ENCODE measurements at places on chromosomes 13 and 19. TPM values are rescaled to one million over a fixed set of nuclear protein-coding genes. Genes with fewer than 3 reads are reported as not detected.
A peak's percentile ranks its signal among the peaks of the same experiment; 100 is the strongest.

MBD3L3 gene
- total RNA-seq: not detected

SIGLEC9 gene
- 6.6 TPM for total RNA-seq

ZNF772 gene
- 13.3 TPM for total RNA-seq

ZNF527 gene
- 6.1 TPM for total RNA-seq

ZNF333 gene
- 7.2 TPM for total RNA-seq

SIGLECL1 gene
- total RNA-seq: not detected

HOMER3 gene
- 18.9 TPM for total RNA-seq

FSD1 gene
- not detected for total RNA-seq

C1QTNF9B gene
- 1.3 TPM for total RNA-seq

SSC5D gene
- 5.7 TPM for total RNA-seq

KLK2 gene
- not detected for total RNA-seq

CEACAM21 gene
- 1.2 TPM for total RNA-seq

SIAH3 gene
- total RNA-seq: not detected

KIR2DL4 gene
- not detected for total RNA-seq

TEX101 gene
- not detected for total RNA-seq

ZFP28 gene
- total RNA-seq: 4.8 TPM

AXL gene
- total RNA-seq: 27.5 TPM

ATP8A2 gene
- total RNA-seq: 0.18 TPM

DNA sequence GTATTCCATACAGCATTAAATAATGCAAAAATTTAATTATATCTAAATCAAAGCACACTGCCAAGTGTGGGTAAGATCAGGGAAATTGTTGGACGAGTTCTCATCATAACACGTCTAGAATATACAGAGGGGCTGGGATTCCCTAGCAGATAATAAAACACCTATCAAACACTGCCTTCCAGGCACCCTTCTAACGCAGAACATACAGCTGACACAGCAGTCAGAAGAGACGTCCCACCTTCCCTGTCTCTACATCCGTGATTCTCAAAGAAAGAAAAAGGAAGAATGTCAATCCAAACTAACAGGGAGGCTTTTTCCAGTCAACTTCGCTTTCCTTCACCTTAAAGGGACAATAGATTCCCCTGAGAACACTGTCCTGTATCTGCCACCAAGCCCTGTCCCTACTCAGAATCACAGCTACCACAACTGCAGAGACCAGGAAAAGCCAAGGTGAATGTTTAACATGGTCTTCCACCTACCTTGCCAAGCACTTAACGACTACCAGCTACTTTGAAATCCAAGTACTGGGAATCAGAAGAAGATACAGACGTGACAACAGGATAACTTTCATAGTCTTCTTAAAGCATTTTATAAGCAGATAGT is 38.5 kb downstream of the TBC1D4 start:
- no peak for DNase-seq

DNA sequence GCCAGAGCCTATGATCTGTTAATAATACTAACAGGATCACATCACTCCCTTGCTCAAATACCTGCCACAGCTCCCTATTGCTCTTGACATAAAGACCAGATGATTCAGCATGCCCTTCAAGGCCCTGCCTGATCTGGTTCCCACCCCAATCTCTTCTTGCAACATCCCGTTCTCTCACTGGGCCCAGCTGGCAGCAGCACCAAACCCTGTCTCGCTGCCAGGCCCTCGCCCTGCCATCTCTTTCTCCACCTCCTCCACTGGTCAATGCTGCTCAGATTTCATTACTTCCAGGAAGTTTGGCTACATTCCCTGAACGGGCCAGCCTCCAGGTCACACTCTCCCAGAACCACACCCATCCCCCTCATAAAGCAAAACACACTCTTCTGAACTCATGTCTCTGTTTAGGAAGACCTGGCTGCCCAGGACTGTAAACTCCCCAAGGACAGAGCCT is 8.6 kb upstream of the BCAT2 start:
- peak; percentile 90 for DNase-seq

GRCh38 chr13:108270442-108270841 is 924 bp downstream of the TNFSF13B start:
- no peak for DNase-seq

DNA sequence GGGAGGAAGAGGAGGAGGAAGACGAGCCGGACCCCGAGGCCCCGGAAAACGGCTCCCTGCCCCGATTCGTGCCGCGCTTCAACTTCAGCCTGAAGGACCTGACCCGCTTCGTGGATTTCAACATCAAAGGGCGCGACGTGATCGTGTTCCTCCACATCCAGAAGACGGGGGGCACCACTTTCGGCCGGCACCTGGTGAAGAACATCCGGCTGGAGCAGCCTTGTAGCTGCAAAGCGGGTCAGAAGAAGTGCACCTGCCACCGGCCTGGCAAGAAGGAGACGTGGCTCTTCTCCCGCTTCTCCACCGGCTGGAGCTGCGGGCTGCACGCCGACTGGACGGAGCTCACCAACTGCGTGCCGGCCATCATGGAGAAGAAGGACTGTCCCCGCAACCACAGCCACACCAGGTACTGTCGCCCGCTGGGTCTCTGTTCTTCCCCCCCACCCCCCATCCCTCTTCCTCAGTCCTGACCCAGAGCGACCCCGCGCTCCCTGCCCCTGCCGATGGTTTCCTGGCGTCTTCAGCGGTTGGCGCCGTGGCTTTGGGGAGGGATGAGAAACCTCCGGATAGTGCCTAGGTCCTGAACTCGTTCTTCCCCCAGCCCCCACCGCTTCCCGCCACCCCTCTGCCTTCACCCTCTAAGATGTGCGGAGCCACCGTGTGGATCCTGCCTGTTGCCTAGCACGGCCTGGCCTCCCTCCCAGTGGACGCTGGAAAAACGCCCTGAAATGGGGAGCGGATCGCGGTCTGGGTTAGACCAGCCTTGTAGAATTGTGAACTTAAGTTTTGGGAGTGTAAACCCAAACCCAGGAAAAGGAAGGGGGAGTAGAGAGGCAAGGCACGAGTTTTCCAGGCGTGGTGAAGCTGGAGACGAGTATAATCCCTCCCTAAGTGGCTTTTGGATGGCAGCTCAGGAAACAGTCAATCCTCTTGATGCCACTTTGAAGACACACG is 1.5 kb downstream of the HS6ST3 start:
- peak; percentile 29 for DNase-seq

GRCh38 chr13:80862456-80862855 is 521.5 kb upstream of the SPRY2 start:
- no peak for DNase-seq

GRCh38 chr13:72651144-72651543 is 76.3 kb downstream of the MZT1 start:
- DNase-seq: no peak

DNA sequence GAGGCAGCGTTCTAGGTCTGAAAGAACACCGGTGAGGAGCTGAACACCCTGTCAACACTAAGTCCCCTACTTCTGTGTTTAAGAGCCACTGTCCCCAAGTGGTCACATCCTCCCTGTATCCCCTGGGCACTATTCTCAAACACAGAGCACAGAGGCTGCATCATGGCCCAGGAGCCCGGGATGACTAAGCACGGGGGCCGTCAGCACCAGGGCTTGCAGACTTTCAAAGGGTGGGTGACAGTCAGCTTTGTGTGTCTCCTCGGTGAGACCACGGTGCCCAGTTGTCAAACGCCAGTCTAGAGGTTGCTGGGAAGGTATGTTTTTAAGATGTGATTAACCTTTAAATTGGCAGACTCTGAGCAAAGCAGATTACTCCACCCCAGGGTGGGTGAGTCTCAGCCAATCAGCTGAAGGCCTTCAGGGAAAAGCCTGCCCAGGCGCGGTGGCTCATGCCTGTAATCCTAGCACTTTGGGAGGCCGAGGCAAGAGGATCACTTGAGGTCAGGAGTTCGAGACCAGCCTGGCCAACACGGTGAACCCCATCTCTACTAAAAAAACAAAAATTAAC is 8.0 kb downstream of the MAP2K2 start:
- DNase-seq: no peak

DNA sequence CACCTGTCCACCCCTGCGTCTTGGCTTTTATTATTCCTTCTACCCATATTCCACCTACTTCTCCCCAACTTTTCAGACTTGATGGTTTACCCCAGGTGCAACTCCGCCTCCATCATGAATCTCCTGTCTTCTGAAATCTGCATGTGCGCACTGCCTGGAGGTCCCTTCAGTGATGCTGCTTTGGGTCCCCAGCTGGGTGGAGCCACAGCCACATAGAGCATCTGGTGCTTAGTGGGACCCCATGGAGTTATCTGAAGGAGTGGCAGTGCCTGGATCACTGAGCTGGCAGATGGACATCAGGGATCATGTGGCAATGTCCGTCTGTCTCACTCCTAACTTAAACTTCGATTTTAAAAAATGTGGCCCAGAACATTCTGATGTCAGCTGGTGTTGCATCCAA is 13.5 kb downstream of the ZNF536 start:
- DNase-seq: no peak

DNA sequence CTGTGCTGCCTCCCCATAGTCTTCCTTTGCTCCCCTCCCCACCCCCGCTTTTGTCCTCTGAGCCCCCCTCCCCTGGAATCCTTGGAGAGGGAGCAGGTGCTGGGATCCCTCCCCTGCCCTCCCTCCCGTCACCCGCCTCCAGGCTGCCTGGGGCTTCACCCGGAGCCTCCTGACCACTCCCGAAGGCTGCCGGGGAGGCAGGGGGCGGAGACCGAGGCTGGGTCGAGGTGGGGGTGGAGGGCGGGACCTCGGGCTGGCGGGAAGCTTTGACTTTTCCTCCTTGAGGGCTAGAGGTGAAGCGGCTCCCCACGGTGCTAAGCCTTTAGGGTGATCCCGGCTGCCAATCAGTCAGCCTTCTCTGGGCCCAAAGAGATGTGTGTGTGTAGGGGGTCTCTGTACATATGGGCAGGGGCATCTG is 1.5 kb downstream of the KMT5C start:
- peak; percentile 82 for DNase-seq

- DNase-seq: no peak
Measured at GRCh38 chr19:15401397-15401710, 17.4 kb downstream of the AKAP8L start.

- DNase-seq: no peak
Measured at GRCh38 chr19:52227196-52227940, 37.5 kb downstream of the PPP2R1A start.

GRCh38 chr13:43797159-43797558 is 10.4 kb upstream of the ENOX1 start:
- no peak for DNase-seq

GRCh38 chr13:37349916-37350315 is 244.5 kb upstream of the CSNK1A1L start:
- no peak for DNase-seq

DNA sequence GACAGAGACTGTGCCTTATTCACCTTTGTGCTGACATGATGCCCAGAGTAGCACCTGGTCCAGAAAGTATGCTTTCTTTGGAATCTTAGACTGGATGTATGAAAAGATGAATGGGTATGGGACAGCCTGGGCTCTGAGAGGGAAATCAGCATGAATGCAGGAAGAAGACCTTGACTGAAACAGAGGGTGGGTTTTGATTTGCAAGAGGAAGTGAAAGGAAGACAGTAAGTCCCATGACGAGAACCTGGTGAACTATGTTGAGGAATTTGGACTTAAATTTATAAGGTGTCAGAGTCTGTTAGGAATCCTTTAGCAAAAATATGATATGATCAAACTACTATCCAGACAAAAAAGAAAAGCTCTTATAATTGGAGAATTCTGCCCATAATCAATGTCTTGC is 301.9 kb downstream of the SPRY2 start:
- DNase-seq: no peak

DNA sequence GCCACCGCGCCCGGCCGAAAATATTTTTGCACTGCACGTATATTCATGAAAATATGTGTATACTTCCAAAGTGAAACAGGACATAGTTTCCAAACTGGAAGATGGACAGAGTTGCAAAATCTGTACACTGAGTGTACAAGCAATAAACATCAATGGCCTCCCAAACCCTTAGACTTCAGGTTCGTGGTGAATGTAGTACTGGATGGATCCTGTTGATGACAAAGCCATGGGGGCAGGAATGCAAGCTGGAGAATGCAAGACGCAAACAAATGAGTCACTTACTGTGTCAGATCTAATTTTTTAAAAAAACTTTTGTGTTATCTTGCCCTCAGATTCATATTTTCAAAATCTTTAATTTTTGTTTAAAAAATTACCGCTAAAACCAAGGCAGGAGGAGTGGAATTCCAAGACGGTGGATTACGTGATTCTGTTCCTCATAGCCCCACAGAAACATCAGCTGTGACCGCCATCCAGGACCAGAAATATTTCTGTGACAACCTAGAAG is 12.7 kb upstream of the LILRA2 start:
- DNase-seq: no peak

DNA sequence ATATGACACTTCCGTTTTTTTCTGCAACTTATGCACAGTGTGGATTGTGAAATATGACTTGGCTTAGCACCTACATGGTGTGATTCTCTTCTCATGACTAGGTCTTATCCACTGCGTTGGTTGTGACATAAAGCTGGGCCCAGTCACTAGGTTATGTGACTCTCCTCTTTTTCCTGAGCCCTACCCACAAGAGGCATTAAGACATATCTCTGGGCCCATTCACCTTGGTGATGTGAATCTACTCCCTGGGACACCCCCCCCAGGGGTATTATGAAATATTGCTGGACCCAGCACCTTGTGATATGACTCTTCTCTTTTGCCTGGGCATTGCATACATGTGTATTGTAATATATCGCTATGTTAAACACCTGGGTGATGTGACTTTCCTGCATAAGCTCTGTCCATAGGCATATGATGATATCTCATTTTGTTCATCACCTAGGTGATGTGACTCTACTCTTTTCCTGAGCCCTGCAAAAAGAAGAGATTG is 85.8 kb upstream of the ZNF43 start:
- no peak for DNase-seq

GRCh38 chr19:38715555-38715954 is 28.7 kb downstream of the CAPN12 start:
- peak; percentile 69 for DNase-seq

DNA sequence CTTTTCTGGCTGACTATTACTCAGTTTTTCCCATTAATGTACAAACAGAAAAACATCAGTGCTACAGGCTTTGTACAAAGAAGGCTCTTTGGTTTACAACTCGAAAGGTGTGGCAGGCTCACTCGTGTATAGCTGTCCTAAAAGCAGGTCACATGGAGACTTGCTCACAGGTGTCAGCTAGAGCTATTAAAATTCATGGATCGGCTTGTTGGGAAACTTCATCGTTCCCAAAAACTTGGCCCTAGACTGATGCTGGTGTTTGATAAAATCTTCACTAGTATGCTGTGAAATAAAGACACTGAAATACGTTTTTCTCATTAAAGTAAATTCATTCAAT is 64.9 kb downstream of the MBNL2 start:
- no peak for DNase-seq

- no peak for DNase-seq
Measured at GRCh38 chr19:13723206-13723605, 41.1 kb upstream of the MRI1 start.

GRCh38 chr13:63110466-63110865 is 1694.8 kb upstream of the PCDH20 start:
- DNase-seq: no peak

DNA sequence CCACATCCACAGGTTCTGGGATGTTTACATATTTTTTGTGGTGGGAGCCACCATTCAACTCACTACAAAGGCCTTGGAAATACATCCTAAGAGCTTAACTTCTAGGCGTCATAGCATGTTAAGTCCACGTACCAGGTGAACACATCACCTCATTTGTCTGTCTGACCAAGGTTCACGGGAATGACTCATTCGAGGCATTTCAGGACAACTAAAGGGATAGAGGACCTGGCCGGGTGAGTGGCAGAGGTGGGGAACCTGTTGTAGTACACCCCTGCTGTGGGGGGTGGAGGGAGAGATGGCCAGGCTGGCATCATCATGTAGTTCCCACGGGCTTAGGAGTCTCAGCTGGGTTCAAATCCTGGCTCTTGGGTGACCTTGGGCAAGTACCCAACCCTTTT is 51.5 kb downstream of the BICRA start:
- no peak for DNase-seq
